ENCODE measurements at places on chromosomes 2 and 18.

DNA sequence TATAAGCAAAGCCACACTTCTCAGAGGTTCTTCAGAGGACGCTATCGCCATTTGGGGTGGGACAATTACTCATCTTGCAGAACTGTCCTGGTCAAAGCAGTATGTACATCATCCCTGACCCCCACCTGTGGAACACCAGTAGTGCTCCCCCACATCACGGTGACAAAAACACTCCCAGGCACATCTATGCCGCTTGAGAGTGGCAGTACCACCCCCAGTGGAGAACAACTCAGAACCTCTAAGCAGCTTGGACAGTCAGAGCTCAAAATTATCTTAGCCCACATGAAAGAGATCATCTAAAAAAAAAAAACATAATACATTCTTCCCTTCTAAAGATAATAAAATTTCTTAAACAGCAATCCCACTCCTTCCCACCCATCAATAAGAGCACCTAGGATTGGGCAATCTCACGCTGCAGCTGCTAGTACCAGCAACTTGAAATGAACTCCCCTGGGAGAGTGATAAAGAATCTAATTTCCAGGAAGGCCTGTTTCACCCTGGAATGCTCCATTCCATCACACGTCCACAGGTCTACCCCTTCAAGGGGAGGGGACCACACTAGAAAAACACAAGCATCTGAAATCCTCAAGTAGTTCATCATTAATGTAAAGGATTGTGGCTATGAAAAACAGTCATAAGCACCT is 31.7 kb downstream of the LRP2 start:
- DNase-seq = no peak

DNA sequence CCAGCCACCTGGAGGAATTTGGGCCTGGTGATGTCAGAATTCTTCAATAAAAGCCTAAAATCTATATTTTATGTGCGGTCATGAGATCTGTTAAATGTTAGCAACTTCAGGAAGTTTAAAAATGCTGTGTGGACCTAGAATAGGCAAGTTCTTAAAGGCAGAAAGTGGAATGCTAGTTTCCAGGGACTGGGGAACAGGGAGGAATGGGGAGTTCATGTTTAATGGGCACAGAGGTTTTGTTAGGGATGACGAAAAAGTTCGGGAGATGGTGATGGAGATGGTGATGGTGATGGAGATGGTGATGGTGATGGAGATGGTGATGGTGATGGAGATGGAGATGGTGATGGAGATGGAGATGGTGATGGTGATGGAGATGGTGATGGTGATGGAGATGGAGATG is 9.2 kb downstream of the TYMS start:
- DNase-seq = no peak

DNA sequence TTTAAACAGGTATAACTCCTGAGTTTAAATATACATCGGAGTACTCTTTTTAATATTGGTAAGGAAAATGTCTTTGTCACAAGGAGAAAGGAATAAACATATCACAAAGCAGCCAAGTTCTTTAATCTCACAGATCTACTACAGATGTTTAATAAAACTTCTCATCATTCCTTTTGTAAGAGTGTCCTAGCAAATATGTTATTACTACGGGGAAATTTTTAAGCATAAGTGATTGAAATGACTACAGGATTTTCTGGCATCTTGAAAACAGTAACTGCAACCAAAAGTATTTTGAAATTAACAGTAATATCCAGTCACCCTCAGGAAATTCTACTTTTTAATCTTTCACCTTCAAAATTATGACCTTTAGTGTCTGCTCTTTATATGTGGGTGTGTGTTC is 403.1 kb downstream of the IRS1 start:
- DNase-seq = no peak

DNA sequence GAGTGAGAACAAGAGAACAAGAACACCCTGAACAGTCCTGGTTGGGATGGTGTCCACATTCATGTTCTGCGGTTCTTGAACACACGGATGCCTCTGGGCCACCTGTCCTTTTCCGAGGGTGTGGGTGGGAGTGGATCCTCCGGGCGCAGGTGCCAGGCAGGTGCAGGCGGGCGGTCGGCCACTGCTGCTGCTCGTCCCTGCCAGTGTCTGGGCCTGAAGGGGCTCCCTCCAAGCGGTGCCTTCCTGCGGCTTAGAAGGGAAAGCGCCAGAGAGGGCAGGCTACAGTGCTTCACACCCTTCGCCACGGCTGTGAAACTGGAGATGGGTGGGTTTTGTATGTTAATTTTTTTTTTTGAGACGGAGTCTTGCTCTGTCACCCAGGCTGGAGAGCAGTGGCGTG is 8.0 kb upstream of the D2HGDH start:
- no peak for DNase-seq

DNA sequence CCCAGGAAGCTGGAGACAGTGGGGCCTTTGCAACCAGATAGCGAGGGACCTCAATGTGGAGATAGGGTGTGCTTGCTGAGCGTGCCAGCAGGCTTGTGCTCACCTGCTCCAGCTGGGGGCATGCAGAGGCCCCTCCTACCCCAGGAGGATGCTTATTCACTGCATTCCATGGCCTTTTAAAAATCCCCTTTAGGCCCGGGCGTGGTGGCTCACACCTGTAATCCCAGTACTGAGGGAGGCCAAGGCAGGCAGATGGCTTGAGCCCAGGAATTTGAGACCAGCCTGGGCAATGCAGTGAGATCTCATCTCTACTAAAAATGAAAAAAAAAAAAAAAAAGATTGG is 54.5 kb downstream of the ODC1 start:
- DNase-seq = no peak

GRCh38 chr2:204748286-204748685 is 203.0 kb downstream of the PARD3B start:
- no peak for DNase-seq

- DNase-seq = no peak
Observed at GRCh38 chr2:182444806-182445205, 18.0 kb upstream of the PDE1A start.

DNA sequence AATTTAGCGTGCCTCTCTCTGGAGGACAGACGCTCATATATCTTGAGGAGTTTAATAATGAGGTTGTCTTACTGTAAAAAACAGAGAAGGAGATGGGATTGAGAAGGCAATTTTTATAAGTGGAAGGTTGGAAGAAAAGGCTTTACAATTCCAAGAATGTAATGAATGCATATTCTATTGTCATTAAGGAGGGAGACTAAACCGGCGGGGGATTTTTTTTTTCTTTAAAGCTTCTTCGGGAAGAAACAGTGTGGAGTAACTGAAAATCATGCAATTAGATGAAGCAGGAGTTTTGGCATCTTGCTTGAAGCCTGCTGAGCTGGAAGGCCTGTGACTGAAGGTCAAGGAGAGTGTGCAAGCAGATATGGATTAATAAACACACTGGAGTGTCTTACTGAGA is 124.4 kb downstream of the HRH4 start:
- DNase-seq = no peak

- no peak for DNase-seq
Observed at GRCh38 chr2:55355451-55355850, 64.2 kb downstream of the CCDC88A start.

- DNase-seq = no peak
Observed at GRCh38 chr18:74447404-74448152, 9.5 kb downstream of the DIPK1C start.

GRCh38 chr2:27672723-27673486 is 9.2 kb downstream of the SLC4A1AP start:
- DNase-seq = no peak

DNA sequence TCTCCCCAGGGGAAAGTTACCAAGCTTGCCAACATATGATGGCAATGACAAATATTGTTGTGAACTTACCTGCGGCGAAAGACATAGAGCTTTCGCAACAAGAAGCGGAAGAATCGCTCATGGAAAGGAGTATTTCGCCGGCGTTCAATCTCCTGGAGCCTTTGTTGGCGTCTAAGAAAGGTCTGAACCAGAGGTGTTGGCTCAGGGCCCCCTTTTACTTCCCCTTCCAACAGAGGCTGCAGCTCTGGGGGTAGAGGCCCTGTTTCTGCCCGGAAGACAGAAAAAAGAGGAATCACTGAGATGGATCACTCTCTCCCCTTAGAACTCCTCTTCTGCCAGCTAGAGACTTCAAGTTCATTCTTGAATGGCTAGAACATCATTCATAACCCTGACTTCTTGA is 10.8 kb downstream of the GGCX start:
- DNase-seq = no peak

GRCh38 chr18:69492861-69493260 is 92.2 kb downstream of the DOK6 start:
- no peak for DNase-seq

DNA sequence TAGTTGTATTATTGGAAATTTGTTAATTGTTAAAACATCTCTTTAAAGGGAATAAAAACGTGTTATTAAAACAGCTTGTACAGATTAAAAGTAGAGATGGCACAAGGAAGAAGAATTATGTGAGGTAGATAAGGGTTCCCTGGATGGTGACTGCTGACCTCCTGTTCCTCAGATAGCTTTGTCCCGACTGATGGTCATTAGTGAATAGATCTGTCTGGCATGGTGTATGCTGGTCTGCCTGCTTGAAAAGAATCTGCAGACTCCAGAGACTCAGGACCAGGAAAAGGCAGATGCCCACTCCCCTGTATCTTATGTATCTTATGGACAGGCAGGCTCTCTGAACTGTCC is 5.6 kb upstream of the FARP2 start:
- no peak for DNase-seq

DNA sequence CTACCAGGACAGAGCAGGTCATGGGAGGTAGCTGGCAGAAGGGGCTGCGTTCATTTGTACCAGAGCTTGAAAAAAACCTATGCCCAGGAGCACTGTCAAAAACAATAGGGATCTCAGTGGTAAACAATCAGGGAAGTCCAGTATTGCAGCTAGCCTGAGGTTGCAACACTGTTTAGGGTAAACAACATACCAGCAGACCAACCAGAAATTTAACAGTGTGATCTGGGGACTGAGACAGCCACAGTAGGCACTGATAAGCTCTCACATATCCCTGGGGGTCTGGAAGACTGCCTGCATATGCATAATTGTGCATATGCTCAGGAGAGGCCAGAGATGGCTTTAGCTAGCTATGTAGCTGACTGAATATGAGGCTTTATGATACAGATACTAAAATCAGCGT is 12.0 kb upstream of the ZCCHC2 start:
- no peak for DNase-seq

DNA sequence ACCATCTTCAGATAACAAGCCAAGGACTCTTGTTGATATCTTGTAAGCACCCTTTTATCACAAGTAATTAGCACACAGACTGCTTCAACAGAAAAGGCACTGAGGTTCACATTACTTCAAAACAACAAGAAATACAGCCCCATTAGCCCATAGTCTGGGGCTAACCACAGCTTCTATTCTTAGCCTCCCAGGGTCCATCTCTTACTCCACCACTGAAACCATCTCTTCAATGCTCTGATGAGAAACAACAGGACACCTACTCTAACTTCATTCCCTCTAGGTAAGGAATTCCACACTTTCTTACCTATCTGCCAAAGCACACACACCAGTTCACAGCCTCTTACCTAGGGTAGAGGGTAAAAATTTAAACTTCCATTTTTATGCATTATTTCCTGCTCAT is 26.4 kb upstream of the CYTIP start:
- no peak for DNase-seq

DNA sequence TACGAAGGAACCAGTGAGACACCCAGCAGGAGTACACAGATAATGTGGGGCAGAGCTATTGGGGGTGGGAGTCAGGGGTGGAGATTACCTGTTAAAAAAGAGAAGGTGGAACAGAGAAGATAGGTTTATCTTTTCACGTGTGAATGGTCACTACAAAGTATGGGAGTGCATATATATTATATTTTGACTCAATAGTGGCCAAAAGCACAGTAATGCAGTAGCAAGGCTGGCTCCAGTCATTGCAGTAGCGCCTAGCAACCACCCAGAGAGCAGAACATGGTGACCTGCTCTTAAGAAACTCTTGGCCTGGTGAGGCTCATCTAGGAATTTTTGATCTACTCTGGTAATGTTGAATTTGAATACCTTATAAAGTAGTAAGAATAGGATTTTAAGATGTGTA is 1.0 kb downstream of the IMPACT start:
- DNase-seq = no peak

GRCh38 chr18:48785091-48785614 is 165.6 kb downstream of the SMAD7 start:
- no peak for DNase-seq

DNA sequence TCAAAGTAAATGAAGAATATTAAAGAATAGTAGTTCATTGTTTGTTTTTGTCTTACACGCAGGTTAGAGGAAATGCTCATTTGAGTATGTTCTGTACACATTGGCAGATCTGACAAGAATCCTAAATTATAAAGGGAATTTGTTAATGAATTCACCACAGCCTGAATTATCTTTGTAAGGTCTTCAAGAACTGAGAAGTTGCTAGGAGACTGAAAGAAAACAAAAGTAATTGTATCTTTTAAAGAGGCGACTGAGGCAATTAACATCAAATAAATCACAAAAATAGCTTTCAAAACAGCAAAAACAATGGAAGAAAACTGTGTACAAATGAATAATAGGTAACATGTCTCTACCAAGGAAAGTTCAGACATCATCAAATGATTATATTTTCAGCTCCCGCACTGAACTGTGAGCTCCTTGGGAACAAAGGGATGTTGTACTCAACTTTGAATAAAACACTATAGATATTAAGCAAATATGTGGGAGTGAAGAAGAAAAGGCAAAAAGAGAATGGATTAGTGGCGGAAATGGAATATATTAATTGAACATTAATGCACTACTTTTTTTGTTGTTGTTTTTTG is 51.7 kb upstream of the ATIC start:
- no peak for DNase-seq

GRCh38 chr18:11872479-11873136 is 21.4 kb downstream of the CHMP1B start:
- peak; percentile 33 for DNase-seq

GRCh38 chr18:36467614-36468013 is 170.1 kb downstream of the FHOD3 start:
- no peak for DNase-seq

GRCh38 chr2:65465857-65466256 is 33.5 kb upstream of the SPRED2 start:
- DNase-seq = no peak

GRCh38 chr2:181810823-181811695 is 80.5 kb upstream of the ITPRID2 start:
- peak; percentile 84 for DNase-seq

Data from LNCaP clone FGC (cell line).